ENCODE measurements at places on chromosomes 3 and 15. TPM values are rescaled to one million over a fixed set of nuclear protein-coding genes. Genes with fewer than 3 reads are reported as not detected.

DNA sequence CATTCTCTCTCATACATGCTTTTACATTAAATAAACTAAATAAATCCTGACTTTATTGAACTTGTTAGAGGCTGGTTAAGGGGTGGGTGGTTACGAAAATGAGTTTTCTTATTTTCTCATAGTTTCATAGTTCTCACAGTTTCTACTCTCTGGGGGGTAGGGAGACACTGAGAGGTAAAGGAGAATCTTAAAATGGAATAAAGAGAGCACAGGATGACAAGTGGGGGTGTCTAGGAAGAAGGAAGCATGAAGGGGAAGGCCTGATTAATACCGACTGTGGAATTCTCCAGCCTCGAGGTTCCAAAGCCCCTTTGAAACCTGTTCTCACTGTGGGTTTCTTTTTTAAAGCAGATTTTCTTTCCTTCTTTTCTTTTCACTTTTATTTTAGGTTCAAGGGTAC lies 66.4 kb upstream of the TRA2B start:
- no peak for DNase-seq

DNA sequence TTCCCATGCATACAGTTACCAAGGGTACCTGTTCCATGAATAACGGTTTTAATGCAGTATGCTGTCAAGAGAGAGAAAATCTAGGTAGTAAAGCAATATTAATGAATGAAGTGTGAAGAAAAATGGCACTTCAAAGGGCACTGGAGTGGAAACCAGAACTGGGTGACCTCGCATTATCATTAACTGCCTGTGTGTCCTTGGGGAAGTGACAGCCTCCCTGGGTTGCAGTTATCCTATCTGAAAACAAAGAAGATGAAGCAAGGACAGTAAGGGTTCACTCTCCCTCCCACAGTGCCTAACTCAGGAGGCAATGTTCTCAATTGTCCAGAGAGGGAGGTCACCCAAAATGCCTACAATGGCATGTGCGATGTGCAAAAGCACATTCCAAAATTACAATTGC lies 15.1 kb downstream of the MTHFS start:
- DNase-seq = no peak

GRCh38 chr15:90184786-90185704 lies 16.1 kb upstream of the SEMA4B start:
- DNase-seq = no peak

DNA sequence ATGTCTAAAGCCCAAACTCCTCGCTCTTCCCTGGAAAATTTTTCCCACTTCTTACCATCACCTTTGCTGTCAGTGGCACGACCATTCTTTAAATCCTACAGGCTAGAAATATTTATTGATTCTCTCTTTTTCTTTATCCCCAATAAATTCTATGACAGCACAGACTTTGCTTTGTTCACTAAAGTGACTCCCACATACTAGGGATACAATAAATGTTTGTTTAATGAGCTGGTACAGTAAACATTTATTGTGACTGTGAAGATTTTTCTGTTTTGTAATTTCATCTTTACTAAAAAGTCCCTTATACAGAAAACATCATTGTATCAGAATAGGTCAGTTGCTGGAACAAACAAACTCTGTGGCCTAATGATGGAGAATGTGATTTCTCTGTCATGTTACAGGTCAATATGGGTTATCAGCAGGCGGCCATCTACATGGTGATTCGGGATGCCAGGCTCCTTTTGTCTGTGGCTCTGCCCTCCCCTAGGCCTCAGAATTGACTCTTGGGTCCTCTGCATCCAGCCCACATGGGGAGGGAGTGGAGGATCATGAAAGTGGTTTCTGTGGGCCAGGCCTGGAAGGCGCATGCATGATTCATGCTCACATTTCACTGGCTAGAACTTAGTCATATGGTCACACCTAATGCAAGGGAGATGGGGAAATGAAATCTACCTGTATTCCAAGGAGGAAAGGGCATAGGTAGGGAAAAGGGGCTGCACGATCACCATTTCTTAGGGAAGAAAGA lies 22.7 kb upstream of the KNG1 start:
- no peak for DNase-seq

GRCh38 chr3:181952221-181952620 lies 240.5 kb downstream of the SOX2 start:
- no peak for DNase-seq

DNA sequence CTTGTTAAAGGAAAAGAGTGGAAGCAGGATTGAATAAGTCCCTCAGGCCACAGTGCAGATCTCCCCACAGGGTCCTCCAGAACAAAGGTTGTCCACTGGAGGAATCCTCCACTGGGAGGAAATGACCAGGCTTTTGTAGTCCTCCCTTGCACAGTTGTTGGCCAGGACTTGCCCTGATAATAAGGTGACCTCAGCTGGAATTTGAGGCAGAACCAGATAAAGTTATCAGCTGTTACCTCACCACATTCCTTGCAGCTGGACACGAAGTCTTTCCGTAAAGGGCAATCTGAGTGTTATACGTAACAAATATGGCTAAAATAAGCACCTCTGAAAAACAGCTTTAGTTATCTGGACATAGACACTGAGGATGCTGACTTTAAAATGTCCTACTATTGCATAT lies 83.5 kb upstream of the NAALADL2 start:
- no peak for DNase-seq

DNA sequence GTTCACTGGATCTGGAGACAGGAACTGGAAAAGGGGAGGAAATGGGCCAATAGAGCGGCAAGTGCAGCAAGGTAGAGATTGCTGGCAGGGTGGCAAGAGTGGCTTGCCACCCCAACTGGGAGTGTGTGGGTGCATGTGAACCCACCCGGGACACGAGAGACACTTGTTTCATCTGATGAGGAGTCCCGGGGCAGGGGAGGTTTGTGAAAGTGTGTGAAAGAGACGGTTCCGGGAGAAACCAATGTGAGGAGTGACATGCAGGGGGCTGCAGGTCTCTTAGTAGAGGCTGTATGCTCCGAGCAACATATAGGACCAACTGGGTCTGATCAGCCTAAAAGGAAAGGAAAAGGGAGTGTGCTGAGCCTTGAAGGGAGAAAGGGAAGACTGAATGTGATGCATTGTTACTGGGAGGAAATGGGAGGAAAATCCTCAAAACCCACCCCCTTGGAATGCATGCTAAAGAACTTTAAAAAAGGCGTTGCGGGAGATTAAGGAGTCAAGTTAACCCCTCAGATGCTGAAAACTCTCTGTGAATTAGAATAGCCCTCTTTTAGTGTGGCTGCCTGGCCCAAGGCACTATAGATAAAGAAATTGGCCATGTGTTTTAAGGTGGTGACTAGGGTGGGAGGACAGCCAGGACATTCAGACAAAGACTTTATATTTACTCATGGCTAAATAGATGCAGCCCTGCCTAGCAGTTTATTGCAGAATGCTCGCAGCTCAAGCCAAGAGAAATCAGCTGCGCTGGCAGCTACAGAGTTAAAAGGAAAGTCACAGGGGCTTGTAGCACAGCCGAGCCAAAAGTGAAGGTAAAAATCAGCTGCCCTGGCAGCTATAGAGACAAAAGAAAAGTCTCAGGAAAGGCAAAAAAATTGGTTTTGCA lies 9.1 kb upstream of the SLC9C1 start:
- DNase-seq = no peak

OR5K4 gene
- not detected for total RNA-seq

PCYT1A gene
- total RNA-seq = 62.7 TPM

CPN2 gene
- total RNA-seq = not detected

HEG1 gene
- 16.8 TPM for total RNA-seq

NPAP1 gene
- not detected for total RNA-seq

FBXW12 gene
- 0.46 TPM for total RNA-seq

Measured in kidney epithelial cell (primary cell).